NCI-H524 (cell line): ENCODE measurements at places on chromosomes 7 and 10.

DNA sequence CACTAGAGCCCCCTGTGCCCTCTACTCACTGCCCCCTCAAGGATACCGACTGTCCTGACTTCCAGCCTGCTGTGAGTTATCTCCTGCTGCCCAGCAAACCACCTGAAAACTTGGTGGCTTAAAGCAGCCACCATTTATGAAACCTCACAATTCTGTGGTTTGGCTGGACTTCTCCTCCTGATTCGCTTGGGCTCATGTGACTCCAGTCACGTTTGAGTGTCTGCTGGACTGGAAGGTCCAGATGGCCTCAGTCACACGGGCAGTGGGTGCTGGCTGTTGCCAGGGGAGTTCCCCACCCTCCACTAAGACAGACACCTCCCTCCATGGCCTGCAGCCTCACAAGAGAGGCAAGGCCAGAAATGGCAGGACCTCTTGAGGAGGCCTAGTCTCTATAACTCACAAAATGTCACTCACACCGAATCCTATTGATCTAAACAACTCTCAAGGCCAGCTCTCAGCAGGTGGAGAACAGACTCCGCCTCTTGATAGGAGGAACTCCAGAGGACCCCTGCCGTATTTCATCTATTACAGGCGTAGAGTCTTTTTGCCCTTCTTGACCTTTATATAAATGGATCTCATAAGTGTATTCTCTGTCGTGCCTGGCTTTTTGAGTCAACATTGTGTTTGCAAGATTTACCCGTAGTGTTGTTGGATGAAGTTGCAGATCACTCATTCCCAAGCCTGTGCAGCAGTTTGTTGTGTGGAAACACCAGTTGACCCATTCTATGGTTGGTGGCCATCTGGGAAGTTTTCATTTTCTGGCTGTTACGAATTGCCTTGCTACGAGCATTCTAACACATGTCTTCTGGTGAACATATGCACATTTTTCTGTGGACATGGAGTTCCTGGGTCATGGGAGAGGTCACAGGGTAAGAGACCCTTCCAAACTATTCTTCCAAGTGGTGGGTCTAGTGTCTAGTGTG lies 48.3 kb downstream of the ZMIZ1 start:
- DNase-seq, result peak; percentile 40

GRCh38 chr7:123624527-123625183 lies 23.0 kb downstream of the ASB15 start:
- DNase-seq, result no peak

- DNase-seq, result no peak
Observed at GRCh38 chr10:130042381-130042780, 68.2 kb downstream of the C10orf143 start.

GRCh38 chr7:151245360-151246101 lies 3.0 kb downstream of the SMARCD3 start:
- DNase-seq, result peak; percentile 65

GRCh38 chr7:156604311-156604710 lies 36.3 kb upstream of the RNF32 start:
- DNase-seq, result no peak

GRCh38 chr10:96873756-96874467 lies 41.8 kb downstream of the LCOR start:
- no peak for DNase-seq

GRCh38 chr10:7913126-7913872 lies 95.0 kb downstream of the TAF3 start:
- no peak for DNase-seq

GRCh38 chr10:97121041-97121440 lies 64.7 kb downstream of the SLIT1 start:
- peak; percentile 87 for DNase-seq

DNA sequence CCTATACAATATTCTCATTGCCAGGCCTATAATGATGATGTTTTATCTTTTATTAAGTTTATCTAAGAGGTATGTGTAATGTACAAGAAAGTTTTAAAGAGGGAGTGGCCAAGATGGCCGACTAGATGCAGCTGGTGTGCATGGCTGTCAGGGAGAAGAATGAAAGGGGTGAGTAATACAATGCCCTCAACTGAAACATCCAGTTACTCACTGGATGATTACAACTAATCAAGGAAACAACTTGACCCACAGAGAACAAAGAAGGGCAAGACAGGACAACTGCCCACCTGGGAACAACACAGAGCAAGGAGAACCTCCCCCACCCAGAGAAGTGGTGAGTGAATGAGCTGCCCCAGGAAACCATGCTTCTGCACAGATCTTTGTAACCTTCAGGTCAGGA lies 880.0 kb upstream of the LRRTM3 start:
- no peak for DNase-seq

GRCh38 chr10:11756766-11757315 lies 14.7 kb downstream of the ECHDC3 start:
- DNase-seq, result peak; percentile 59

- no peak for DNase-seq
Observed at GRCh38 chr7:5528815-5529442, 105.3 kb upstream of the TNRC18 start.

DNA sequence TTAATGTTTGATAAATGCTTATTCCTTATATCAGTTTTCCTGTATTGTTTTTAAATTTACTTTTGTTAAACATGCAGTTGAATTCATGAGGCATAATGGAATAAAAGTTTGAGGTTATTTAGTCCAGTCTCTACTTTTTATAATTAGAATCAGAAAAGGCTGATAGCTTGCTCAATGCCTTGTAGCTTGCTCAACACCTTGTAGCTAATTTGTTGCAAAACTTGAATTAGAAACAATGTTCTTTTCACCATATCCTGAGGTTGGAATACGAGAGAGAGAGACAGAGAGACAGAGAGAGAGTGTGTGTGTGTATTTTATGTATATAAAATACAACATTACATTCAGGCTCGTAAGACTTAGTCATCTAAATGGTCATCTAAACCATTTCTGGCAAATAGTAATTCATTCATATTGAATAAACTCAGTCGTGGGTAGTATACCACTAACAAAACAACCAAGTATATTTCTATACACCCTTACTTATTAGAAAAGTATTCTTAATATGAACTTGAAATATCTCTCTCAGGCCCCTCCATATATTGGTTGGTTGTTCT lies 243.5 kb downstream of the ADK start:
- DNase-seq, result no peak

- no peak for DNase-seq
Observed at GRCh38 chr7:80440883-80441282, 71.0 kb downstream of the GNAT3 start.

DNA sequence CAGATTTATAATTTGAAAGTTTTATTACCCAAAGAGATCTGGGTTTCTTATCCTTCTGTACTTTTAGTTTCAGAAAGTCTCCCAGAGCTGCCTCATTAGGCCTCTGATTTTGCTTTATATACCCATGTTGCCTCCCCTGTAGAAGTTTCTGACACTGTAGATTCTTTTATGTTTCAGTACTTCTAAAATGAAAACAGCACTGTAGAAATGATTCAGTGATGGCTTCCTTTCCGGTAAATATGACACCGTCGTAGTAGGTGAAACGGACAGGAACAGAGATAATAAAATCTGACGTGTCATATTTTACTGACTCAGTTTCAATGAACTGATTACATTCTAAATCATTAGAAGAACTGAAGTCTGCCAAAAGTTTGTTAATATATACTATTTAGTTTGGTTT lies 272.7 kb downstream of the TWIST1 start:
- DNase-seq, result no peak

- DNase-seq, result peak; percentile 18
Observed at GRCh38 chr7:45221896-45222604, 64.5 kb downstream of the RAMP3 start.

- DNase-seq, result no peak
Observed at GRCh38 chr10:103885617-103886016, 30.2 kb upstream of the SH3PXD2A start.

DNA sequence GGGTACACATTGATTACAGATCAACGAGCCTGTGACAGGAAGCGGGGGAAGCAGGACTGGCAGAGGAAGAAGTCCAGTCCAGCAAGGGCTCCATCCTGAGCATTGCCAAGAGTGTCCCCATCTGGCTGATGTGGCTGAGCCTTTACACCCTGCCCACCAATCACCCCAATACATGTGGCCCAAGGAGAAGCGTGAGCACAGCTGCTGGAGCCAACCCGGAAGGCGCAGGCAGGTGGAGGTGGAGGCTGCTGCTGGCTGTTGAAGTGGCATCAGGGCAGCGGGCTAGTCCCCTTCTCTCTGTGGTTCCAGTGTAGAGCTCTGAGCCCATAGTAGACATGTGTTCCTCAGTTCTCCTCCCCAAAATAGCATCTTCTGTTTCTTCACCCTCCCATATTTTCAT lies 6.8 kb upstream of the AMPH start:
- DNase-seq, result no peak
